ENCODE measurements at places on chromosomes 11 and 22.

- peak; percentile 92 for DNase-seq
These were observed 96.5 kb upstream of the FGF3 start for GRCh38 chr11:69915501-69916250.

DNA sequence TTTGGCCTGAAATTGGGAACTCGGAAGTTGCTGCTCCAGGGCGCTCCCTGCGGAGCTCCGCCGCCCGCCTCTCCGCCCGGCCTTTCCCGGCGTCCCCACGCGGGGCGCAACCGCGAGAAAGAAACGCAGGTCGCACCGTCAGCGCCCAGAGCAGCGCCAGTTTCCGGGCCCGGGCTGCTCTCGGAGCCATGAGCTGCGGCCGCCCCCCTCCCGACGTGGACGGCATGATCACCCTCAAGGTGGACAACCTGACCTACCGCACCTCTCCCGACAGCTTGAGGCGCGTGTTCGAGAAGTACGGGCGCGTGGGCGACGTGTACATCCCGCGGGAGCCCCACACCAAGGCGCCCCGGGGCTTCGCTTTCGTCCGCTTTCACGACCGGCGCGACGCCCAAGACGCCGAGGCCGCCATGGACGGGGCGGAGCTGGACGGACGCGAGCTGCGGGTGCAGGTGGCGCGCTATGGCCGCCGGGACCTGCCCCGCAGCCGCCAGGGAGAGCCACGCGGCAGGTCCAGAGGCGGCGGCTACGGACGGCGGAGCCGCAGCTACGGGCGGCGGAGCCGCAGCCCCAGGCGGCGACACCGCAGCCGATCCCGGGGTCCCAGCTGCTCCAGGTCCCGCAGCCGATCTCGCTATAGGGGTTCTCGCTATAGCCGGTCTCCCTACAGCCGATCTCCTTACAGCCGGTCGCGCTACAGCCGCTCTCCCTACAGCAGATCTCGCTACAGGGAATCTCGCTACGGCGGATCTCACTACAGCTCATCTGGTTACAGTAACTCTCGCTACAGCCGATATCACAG, 521 bp downstream of the SRSF8 start:
- peak; percentile 82 for DNase-seq

DNA sequence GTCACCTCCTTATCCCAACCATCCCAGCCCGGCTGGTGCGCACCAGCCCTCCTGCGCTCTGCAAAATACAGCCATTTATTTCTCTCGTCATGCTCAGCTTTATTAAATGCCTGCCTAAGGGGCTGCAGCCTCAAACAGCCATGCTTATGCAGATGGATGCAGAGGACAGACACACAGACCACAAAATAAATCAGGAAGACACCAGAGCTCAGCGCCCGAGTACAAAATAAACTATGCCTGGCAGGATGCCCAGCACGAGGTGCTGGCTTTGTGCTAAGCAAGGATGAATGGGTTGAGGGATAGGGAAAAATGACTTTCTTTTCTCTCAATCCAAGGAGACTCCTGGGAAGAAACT, 70.5 kb downstream of the RPUSD4 start:
- peak; percentile 53 for DNase-seq

DNA sequence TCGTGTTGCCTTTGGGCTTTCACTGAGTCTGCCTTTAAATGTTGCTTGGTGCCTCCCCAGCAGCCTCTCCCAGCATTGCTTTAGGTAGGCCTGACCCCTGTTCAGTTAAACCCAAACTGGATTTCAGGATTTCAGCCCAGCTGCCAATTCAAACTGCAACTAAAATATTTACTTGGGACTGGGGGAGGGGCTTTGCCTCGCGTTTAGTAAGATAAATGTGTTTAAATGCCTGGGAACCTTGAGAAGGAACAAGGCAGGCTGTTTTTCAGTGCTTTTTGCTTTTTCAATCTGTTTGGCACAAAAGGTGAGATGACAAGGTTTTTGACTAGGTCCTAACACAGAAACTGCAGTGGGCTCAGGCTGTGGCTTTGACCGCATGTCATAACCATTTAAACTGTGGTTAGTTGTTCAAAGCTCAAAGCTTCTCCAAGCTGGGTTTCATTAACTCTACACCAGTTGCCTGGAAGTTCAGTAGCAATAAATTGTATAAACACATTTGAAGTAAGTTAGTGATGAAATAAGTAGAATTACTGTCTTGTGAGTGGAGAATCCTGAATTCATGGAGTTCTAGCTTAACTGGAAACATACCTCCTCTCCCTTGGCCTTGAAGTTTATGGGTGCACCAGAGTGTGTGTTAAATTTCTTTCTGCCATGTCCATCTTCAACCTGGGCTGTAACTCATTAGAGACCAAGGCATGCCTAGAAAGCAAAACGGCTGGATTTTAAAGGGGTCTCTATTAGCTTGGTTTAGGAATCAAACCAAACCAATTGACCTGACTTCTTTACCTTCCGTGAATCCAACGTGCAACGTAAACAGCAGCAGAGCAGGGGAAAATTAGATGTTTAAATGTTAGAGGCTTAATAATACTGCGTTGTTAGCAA, 3.6 kb downstream of the PKNOX2 start:
- no peak for DNase-seq

- DNase-seq = no peak
These were observed 9.1 kb downstream of the TIMP3 start for GRCh38 chr22:32810555-32811133.

DNA sequence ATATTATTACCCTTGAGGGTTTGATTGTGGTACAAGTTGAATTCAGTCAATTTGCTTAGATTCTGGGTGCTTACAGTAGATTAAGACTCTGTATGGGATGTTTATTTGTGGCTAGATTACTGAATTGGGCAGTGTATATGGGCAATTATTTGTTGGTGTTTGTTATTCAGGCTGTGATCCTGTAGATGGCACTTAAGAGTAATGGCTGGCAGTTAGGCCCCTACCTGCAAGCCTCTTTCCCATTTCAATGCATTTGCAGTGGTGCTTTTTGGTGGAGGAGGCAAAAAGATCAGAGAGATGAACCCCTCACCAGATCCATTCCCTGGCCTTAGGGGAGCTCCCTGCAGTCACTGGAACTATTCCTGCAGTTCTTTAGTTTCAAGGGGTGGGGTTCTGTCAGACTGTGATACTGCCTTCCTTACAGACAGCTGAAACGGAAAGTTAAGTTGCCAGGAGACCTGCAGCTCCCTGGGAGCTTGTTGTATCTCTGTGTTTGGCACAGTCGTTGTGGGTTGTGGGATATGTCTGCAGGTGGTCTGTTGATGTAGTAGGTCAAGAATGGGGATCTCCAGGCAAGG, 199.5 kb downstream of the AASDHPPT start:
- DNase-seq = no peak

- DNase-seq = no peak
These were observed 32.2 kb upstream of the ARFGAP3 start for GRCh38 chr22:42889304-42889703.

- no peak for DNase-seq
These were observed 411.9 kb upstream of the LUZP2 start for GRCh38 chr11:24084956-24085355.

- DNase-seq = no peak
These were observed 81.2 kb upstream of the PRR5 start for GRCh38 chr22:44620841-44621257.

DNA sequence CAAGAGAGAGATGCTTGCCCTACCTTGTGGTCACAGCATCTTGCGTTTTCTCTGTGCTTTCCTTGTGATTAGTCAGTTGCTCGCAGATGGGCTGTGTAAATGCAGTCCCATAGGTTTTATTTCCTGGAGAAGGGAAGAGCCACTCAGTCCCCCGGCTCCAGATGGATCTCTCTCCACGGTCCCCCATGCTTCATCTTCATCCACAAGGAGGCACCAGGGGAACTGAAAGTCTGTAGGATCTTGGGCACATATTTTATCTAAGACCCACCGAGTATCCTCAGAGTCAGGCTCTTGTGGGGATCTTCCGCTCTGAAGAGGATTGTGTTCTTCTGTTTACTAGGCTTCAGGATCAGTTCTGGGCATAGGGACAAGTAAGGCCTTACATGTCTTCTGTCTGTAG, 66.8 kb upstream of the E2F8 start:
- no peak for DNase-seq

GRCh38 chr11:47611348-47611794, 17.2 kb upstream of the C1QTNF4 start:
- no peak for DNase-seq

DNA sequence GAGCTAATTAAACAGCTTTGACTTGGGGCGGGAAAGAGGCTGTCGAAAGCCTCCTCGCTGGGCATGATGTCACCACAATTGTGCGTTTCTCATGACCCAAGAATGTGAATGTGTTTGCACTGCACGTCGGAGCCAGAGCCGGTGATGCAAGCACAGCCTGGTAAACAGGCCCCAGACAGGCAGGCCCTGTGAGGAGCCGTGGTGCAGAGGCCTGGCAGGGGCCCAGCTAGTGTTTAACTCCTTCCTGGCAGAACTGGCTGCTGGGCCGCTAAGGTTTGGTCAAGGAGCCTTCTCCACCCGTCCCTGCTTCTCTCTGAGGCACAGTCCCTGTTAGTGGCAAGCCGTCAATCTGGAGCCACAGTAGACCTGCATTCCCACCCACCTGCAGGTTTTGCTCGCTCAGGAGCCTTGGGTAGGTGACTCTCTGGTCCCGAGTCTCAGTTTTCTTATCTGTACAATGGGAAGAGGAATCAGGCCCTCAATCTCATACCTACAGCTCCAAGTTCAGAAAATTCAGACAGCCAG, 25.4 kb upstream of the SMTN start:
- no peak for DNase-seq

GRCh38 chr11:17774232-17775034, 39.9 kb downstream of the KCNC1 start:
- peak; percentile 8 for DNase-seq

GRCh38 chr22:37177221-37177620, 10.8 kb downstream of the C1QTNF6 start:
- no peak for DNase-seq

DNA sequence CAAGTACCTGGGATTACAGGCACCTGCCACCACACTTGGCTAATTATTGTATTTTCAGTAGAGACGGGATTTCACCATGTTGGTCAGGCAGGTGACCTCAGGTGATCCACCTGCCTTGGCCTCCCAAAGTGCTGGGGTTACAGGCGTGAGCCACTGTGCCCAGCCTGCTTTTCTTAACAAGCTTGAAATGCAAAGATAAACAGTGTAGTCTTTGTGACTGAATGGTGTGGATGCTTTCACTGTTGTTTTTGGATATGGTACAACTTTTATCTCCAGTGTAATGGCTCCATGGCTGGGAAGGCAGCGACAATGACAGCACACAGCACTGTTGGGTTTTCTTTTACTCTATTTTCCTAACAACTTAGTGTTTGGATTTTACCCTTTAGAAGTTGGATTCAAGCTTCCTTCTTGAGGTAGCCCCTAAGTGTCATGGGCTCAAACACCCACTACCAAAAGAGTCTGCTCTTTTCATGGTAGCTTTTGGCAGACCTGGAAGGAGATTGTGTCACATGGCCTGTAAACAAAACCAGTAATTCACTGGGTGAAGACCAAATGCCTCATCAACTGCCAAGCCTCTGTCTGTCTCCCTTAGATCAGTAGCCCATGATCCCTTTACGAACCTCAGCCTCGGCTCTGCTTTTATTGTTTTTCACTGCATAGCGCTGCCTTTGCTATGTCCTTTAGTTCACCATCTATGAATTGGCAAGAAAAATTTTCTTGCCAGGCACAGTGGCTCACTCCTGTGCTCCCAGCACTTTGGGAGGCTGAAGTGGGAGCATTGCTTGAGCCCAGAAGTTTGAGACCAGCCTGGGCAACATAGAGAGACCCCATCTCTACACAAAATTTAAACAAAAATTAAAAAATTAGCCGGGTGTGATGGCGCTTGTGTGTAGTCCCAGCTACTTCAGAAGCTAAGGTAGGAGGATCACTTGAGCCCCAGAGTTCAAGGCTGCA, 6.4 kb downstream of the VPS51 start:
- no peak for DNase-seq

DNA sequence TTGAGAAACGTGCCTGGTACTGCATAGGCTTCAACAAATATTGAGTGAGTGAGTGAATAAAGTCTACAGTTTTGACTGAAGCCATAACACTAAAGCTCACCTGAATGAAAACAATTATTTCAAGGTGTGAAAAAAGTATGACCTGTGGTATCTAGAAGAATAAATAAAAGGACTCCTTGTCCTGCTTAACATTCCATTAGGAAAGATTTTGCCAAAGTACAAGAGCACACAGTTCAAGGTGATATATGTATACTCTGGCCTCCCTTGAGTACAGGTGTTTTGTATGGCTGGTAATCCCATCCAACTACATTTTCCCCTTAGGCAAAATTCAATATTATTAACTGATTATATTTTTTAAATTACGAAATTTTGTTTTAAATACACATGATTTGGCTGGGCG, 1.8 kb upstream of the CREBZF start:
- no peak for DNase-seq

DNA sequence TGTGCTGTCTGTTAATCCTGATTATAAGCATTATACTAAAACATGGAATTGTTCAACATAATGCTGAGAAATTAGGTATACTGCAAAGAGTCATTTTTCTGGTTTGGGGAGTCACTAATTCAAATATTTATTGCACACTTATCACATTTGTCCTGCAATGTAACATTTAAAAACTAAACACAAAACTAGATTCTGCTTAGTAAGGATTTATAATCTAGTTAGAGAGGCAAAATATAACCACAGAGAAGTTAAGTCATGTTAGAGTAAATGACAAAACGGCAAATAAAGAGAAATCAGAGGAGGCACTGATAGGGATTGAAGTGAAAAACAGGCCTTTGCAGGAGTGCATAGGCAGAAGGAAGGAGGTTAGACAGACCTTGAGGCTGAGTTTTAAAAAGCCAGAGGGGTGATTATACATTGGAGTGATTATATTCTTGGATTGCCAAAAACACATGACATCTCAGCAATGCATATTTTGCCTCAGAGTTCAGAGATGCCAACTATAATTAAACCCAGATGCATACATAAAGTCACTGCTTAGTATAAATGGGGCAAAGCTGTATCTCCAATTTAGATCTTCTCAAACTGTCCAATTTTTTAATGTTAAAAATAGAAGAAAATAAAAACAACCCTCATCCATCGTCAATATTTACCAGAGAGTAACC, 49.7 kb downstream of the CCDC34 start:
- DNase-seq = no peak

- no peak for DNase-seq
These were observed 53.2 kb upstream of the MTNR1B start for GRCh38 chr11:92916299-92916698.

DNA sequence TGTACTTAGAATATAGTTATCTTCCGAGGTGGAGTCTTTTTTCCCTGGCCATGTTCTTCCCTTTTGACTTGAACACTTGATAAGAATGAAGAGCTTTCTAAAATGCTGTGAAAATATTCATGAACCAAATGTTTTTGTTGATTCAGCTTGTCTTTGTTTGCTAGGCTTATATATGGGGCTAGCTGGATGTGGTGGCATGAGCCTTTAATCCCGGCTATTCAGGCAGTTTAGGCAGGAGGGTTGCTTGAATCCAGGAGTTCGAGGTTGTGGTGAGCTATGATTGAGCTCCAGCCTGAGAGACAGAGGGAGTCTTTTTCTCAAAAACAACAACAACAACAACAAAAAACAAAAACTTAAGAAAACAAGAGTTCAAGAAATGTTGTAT, 23.1 kb downstream of the CBL start:
- DNase-seq = no peak
